Activated naive CD4-positive, alpha-beta T cell treated with anti-CD3 and anti-CD28 coated beads, Interleukin-2, amount 50 U/mL, for 72 hours (primary cell): ENCODE measurements at places on chromosomes 7 and 10. TPM values are rescaled to one million over a fixed set of nuclear protein-coding genes. Genes with fewer than 3 reads are reported as not detected.

DNA sequence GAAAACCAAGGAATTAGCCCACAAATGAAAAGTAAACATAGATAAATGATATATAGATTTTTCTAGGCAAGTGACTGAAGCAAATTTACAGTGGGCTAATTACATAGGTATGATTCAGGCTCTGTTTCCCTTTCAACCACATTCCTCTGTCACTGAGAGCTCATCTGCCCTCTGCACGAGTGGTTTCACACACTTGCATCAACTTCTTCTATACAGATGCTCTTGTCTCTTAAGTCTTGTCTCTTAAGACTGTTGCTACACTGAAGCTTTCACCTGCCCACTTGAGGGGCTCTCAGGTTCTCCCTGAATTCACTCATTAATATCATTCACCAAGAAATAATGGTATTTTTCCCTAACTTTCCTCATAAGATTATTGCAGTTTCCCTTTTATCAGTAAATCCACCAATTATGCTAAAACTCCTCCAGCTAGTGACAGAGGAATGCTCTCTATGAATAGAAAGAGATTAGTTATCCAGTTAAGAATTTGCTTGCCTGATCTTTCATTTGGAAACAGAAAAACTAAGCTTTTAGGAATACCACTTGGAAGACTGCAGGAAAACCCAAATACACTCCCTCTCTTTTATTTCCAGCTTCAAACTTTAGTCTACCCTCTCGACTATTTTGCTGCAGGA, 95.7 kb downstream of the ELAPOR2 start:
- DNase-seq, result no peak

GRCh38 chr10:44913350-44914081, 2.4 kb downstream of the TMEM72 start:
- no peak for DNase-seq

DNA sequence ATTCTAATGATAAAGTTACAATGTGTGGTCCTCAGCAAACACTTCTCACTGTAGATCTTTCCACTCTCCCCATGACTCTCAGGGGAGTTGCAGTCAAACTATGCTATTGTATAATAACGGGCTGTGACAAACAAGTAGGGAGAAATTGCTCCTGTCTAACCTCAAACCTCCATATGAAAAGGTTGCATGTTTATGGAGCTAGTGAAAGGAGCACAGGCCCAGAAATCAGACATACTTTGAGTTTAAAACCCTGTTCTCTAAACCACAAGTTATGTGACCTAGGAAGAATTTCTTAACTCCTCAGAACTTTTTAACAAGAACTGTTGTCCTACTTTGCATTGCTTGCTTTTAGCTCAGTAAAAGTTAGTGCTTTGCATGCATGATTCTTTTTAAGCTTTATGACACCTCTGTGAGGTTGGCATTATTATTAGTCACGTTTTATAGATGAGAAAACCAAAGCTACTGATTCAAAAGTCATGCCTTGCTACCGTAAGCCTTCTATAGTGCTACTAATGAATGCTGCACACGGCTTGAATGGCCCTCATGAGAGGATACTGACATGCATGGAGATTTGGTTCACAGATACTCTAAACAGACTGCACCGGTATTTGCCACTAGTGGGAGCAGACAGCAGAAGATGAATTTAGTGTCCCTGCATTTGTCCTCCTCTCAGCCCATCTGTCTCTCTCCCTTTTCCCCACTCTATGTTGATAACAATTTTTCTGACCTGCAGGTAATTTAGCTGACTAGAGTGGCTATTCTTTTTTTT, 129.5 kb upstream of the PCGF5 start:
- DNase-seq, result no peak

GRCh38 chr7:96183163-96183670, 138.7 kb downstream of the SLC25A13 start:
- DNase-seq, result no peak

DNA sequence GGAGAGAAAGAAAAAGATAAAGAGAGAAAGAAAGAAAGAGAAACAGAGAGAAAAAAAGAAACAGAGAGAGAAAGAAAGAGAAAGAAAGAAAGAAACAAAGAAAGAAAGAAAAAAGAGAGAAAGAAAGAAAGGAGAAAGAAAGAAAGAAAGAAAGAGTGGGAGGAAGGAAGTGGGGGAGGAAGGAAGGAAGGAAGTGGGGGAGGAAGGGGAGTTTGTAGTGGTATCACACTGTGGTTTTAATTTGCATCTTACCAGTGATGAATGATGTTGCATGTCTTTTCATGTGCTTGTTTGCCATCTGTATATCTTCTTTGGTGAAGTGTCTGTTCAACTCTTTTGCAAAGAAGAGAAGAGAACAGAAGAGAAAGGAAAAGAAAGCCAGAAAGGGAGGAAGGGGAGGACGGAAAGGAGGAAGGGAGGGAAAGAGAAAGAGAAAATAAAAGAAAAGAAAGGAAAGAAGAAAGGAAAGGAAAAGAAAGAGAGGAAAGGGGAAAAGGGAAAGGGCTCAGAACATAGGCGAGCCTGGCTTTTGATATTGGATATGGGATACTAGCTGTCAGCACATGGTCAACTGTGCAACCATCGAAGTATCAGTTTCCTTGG, 79.2 kb upstream of the FRMD4A start:
- DNase-seq, result no peak

- no peak for DNase-seq
These were observed 139.6 kb downstream of the SKAP2 start for GRCh38 chr7:26724795-26725194.

The LIPF gene
- not detected for total RNA-seq

The ASB10 gene
- not detected for total RNA-seq

GRCh38 chr7:141287936-141288335, 214.1 kb downstream of the TMEM178B start:
- DNase-seq, result no peak

The MALRD1 gene
- total RNA-seq, result not detected

DNA sequence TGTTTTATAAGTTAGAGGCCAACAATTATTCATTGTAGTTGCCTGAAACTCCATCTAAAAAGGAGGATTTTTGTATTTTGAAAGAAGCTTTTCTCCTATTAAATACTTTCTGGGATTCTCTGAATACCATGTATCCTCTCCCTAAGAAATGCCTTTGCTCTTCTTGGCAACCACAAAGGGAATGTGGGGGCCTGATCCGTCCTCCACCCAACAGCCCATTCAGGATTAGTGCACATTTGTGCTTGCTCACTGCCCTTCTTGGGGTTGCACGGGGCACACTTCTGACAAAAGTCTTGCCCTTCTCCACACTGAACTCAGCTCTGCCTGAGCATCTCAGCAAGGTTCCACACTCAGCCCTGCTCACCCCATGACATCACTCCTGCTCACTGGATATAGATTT, 194.2 kb downstream of the SLC25A13 start:
- no peak for DNase-seq

DNA sequence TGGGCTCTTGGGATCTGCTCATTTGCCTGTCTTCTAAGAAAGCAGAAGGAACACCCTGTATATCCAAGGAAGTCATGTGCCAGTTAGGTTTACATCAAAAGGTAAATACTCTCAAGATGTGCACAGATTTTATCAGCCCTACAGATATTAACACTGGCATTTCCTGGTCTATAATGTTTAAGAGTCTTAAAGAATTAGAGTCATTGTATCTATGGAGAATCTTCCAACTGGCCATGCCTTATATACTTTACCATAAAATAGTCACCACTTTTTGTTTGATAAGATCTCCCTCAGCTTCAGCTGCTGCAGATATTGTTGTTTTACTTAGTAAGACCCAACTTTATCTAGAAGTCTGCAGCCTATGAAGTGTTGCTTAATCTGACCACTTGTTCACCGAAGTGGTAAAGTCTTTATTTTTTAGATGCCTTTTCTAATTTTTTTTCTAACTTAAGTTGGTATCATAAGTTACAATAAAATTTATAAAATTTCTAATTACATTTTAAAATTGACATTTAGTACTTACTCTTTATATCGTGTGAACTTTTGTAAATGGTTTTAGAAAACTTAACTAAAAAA, 58.5 kb downstream of the CPED1 start:
- DNase-seq, result no peak

- DNase-seq, result no peak
These were observed 45.4 kb downstream of the CALML3 start for GRCh38 chr10:5570007-5570655.

DNA sequence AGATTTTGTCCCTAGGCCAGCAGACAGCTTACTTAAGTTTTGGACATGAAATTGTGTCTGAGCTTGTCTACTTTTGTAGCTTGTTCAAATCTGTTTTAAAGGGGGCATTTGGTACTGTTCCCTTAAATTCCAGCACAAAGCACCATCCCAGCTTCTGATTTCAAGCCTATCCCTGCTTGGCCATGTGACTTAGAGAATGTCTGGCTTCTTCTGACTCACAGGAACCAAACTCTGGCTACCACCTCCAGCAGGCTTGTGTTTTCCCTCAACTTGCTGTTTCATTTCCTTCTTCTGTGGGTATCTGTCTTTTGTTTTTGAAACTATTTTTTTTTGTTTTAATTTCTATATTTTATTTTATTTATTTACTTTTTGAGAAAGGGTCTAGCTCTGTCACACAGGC, 97.9 kb upstream of the FZD8 start:
- DNase-seq, result no peak

- no peak for DNase-seq
These were observed 26.5 kb downstream of the NUP42 start for GRCh38 chr7:23208316-23208715.

GRCh38 chr10:6231146-6231545, 28.4 kb downstream of the PFKFB3 start:
- no peak for DNase-seq

GRCh38 chr7:2043316-2044039, 189.3 kb downstream of the MAD1L1 start:
- peak; percentile 42 for DNase-seq

The SMC3 gene
- 70.7 TPM for total RNA-seq

GRCh38 chr7:157871681-157872080, 534.9 kb downstream of the DNAJB6 start:
- no peak for DNase-seq
